Activated CD8-positive, alpha-beta T cell treated with anti-CD3 and anti-CD28 coated beads for 36 hours (primary cell): ENCODE measurements at places on chromosomes 5 and 9.

DNA sequence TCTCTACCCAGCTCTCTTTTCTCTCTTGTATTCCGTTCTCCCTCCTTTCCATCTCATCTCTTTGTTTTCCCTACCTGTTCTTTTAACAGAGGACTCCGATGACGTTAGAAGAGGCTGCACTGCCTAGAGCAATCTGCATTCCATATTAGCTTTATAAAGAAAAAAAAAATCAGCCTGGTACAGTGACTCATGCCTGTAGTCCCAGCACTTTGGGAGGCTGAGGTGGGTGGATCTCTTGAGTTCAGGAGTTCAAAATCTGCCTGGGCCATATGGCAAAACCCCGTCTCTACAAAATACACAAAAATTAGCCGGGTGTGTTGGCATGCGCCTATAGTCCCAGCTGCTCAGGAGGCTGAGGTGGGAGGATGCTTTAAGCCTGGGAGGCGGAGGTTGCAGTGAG lies 49.0 kb downstream of the DAPK1 start:
- no peaks in the 10 kb centered on the region for H3K36me3 ChIP-seq
- no peaks in the 10 kb centered on the region for H3K4me1 ChIP-seq
- H3K4me3 ChIP-seq = no peak overlapping the region

DNA sequence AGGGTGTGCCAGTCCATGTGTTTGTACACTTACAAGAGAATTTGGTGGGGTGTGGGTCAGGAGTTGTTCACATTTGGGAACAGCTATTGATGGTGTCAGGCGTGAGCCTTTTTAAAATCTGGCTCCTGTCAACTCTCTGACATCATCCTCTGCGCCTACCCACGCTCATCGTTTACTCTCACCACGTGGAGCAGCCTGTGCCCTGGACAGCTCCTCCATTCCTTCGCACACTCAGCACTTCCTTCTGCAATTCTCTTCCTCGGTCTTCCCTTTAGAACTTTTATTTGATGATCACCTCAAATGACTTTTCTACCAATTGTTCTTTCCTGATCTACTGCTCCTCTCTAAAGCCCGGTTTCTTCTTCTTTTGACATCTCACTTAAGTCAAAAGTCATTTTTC lies 42.1 kb upstream of the GNAQ start:
- H3K36me3 ChIP-seq = peaks cover 14% of the 10 kb centered on the region
- no peaks in the 10 kb centered on the region for H3K27me3 ChIP-seq
- peak overlapping the region; percentile 93 for H3K27ac ChIP-seq
- H3K4me1 ChIP-seq = peaks cover 43% of the 10 kb centered on the region

DNA sequence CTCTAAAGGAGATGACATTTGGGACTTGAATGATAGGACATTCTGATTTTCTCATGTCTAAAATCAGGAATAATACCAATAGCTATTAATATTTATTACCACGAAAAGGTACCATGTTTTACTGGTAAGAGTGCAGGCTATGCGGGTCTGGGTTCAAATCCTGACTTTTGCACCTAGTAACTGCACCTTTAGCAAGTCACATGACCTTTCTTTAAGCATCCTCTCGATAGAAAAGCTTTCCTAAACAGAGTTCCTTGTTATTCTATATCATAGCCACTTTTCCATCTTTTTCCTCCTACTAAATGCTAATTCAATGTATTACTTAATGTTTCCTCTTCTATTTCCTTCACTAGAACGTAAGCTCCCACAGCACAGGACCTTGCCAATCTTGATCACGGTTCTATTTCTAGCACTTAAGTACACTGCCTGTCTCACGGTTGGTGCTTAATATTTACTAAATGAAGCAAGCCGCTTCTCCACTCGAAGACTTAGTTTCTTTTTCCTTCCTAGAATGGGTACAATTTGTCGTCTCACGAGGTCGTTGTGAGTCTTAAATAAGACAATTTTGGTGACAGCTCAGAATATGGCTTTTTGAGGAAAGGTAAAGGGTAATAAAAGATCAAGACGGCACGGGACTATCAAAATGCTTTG lies 816 bp downstream of the RBM18 start:
- peak overlapping the region; percentile 84 for H3K4me3 ChIP-seq
- peak overlapping the region; percentile 100 for H3K27ac ChIP-seq
- peak; percentile 2 for DNase-seq
- H3K4me1 ChIP-seq = peaks cover 41% of the 10 kb centered on the region
- H3K36me3 ChIP-seq = peaks cover 33% of the 10 kb centered on the region

GRCh38 chr5:143228597-143229293 lies 174.7 kb downstream of the NR3C1 start:
- peak overlapping the region; percentile 92 for H3K27ac ChIP-seq
- H3K36me3 ChIP-seq = peaks cover under 1% of the 10 kb centered on the region
- H3K27me3 ChIP-seq = no peaks in the 10 kb centered on the region
- DNase-seq = peak; percentile 80
- peak overlapping the region; percentile 61 for H3K4me3 ChIP-seq

DNA sequence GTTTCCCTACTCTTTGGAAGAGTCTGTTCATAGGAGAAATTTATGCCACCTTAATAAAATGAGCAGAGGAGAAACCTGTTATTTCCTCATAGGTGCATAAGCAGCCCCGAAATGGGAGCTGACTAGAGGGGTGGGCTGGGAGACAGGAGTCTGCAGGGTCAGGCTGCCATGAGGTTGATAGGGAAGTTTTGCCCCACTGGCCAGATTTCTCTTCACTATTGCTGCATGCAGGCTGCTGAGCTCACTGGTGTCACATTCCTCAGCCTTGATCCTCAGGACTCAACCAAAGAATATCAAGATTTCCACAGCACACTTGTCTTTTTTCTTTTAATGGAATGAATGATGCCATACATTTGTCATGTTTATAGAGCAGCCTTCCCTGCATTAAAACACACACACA lies 60.7 kb downstream of the BHMT start:
- no peak for DNase-seq
- H3K36me3 ChIP-seq = no peaks in the 10 kb centered on the region
- H3K27me3 ChIP-seq = no peaks in the 10 kb centered on the region
- H3K4me1 ChIP-seq = no peaks in the 10 kb centered on the region
- H3K27ac ChIP-seq = no peak overlapping the region

- no peaks in the 10 kb centered on the region for H3K36me3 ChIP-seq
- H3K4me1 ChIP-seq = no peaks in the 10 kb centered on the region
Observed at GRCh38 chr9:121619545-121620324, 31.7 kb upstream of the DAB2IP start.

- no peak overlapping the region for H3K27ac ChIP-seq
- DNase-seq = no peak
- peaks cover 11% of the 10 kb centered on the region for H3K27me3 ChIP-seq
- H3K4me3 ChIP-seq = no peak overlapping the region
- H3K36me3 ChIP-seq = no peaks in the 10 kb centered on the region
Observed at GRCh38 chr5:176829320-176829719, 19.0 kb downstream of the UNC5A start.

- DNase-seq = peak; percentile 13
- H3K36me3 ChIP-seq = peaks cover 2% of the 10 kb centered on the region
- H3K27ac ChIP-seq = no peak overlapping the region
- H3K4me1 ChIP-seq = peaks cover 50% of the 10 kb centered on the region
Observed at GRCh38 chr9:112176524-112176923, 1.4 kb upstream of the SUSD1 start.

GRCh38 chr5:21806943-21807342 lies 1046.2 kb downstream of the CDH12 start:
- no peaks in the 10 kb centered on the region for H3K27me3 ChIP-seq
- H3K36me3 ChIP-seq = no peaks in the 10 kb centered on the region
- no peak for DNase-seq
- no peak overlapping the region for H3K4me3 ChIP-seq
- H3K4me1 ChIP-seq = no peaks in the 10 kb centered on the region

GRCh38 chr5:122129306-122129705 lies at the start of gene ZNF474:
TSS of gene ZNF474 (plus strand) at chr5:122129546. CDS start at chr5:122151991, 22,445 bp downstream.
- no peaks in the 10 kb centered on the region for H3K4me1 ChIP-seq
- no peak within 1 kb of the TSS for H3K4me3 ChIP-seq
- no peaks in the 10 kb centered on the region for H3K36me3 ChIP-seq
- no peak within 1 kb of the TSS for H3K27ac ChIP-seq
- no peak for DNase-seq
- no peaks in the 10 kb centered on the region for H3K27me3 ChIP-seq

GRCh38 chr9:97531888-97532376 lies 30.5 kb downstream of the TMOD1 start:
- H3K4me1 ChIP-seq = peaks cover 5% of the 10 kb centered on the region
- no peak overlapping the region for H3K27ac ChIP-seq
- H3K27me3 ChIP-seq = peaks cover 2% of the 10 kb centered on the region
- no peak for DNase-seq
- no peak overlapping the region for H3K4me3 ChIP-seq
- no peaks in the 10 kb centered on the region for H3K36me3 ChIP-seq

DNA sequence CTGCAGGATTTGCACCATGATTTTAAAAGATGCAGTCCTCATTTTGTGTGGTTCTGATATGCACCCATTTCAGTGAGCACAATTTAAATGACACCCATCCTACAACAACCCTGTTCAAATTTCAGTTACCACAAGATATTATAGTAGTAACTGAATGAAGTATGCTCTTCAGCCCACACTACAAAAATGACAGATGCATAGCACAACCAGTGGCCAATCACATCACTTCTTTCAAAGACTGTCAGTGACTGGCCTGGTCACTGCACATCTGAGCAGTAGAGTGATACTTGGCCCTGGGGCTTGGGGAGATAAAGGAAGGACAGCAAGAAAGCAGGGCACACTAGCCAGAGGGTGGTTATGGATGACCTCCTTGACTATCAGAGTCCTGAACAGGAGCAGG lies 19.8 kb upstream of the IFNK start:
- no peak for DNase-seq
- no peak overlapping the region for H3K4me3 ChIP-seq
- peaks cover 4% of the 10 kb centered on the region for H3K36me3 ChIP-seq

DNA sequence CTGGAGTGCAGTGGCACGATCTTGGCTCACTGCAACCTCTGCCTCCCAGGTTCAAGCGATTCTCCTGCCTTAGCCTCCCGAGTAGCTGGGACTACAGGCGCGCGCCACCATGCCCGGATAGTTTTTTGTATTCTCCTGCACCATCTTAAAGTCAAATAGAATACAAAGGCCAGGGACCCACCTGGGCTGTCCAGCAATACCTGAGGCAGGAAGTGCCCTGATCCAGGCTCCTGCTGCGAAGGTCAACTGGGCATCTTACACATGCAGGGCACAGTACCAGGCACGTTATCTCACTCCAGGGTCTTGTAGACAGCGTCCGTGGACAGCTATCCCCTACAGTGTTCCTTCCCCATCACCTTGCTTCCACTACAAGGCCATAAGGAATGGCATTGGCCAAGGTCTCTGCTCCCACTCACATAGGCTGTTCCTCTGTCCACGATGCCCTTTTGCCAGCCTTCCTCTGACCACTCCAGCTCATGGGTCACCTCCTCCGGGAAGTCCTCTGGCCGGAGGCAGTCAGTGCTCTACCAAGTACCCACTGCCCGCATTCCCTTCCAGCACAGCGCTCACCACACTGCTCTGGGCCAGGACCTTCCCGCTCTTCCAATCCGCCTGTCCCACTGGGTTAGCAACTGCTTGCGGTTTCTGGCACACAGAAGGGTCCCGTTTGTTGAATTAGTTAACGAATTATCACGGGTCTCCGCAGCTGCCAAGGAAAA lies 978 bp downstream of the P4HA2 start:
- peaks cover 27% of the 10 kb centered on the region for H3K27me3 ChIP-seq
- H3K4me1 ChIP-seq = peaks cover 10% of the 10 kb centered on the region
- H3K36me3 ChIP-seq = no peaks in the 10 kb centered on the region
- no peak for DNase-seq

- H3K27me3 ChIP-seq = no peaks in the 10 kb centered on the region
- H3K36me3 ChIP-seq = no peaks in the 10 kb centered on the region
- no peak overlapping the region for H3K27ac ChIP-seq
- DNase-seq = no peak
Observed at GRCh38 chr9:103530934-103531333, 535.8 kb downstream of the CYLC2 start.

GRCh38 chr5:159975462-159976019 lies 33.4 kb upstream of the TTC1 start:
- DNase-seq = no peak
- H3K4me3 ChIP-seq = no peak overlapping the region
- peaks cover 46% of the 10 kb centered on the region for H3K27me3 ChIP-seq
- peaks cover 11% of the 10 kb centered on the region for H3K4me1 ChIP-seq

DNA sequence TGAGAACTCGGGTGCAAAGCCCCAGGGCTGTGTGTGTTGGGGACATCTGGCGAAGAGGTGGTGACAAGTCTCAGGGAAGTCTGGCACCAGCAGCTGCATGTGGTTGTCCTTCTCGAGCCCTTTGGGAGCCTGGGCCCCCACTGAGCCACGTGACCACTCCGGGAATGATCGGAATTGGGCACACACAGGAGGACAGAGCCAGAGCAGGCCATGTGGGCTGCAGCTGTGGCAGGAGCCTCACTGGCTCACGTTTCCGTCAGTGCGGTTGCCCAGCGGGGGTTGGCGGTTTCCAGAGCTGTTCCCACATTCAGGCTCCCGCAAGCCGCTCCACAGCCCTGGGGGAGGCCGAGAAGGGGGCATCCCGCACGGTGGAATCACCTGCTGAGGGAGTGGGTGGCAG lies 6.8 kb upstream of the CEL start:
- peaks cover 39% of the 10 kb centered on the region for H3K4me1 ChIP-seq
- no peaks in the 10 kb centered on the region for H3K27me3 ChIP-seq
- H3K36me3 ChIP-seq = peaks cover 42% of the 10 kb centered on the region
- H3K4me3 ChIP-seq = no peak overlapping the region
- DNase-seq = no peak

- H3K4me3 ChIP-seq = no peak overlapping the region
- H3K27me3 ChIP-seq = peaks cover 1% of the 10 kb centered on the region
- no peak for DNase-seq
- H3K36me3 ChIP-seq = no peaks in the 10 kb centered on the region
- H3K27ac ChIP-seq = no peak overlapping the region
Observed at GRCh38 chr9:16150501-16150900, 597.7 kb downstream of the CCDC171 start.

DNA sequence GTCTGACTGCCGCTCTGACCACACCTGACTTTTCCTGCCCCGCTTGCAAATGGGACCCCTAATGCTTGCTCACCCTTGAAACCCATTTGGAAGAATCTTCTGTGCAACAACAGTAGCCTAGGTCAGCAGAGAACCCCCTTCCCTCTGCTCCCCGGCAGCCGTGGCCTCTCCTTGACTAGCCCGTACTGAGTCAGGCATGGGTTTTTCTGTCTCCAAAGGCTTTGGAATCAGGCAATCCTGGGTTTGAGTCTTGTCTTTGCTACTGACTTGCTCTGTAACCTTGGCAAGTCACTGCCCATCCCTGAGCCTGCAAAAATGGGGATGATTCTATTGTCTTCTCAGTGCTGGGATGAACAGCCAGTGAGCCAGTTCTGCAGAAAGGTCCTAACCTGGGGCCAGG lies 135.4 kb downstream of the RGS3 start:
- peaks cover 19% of the 10 kb centered on the region for H3K36me3 ChIP-seq
- no peak for DNase-seq
- H3K4me1 ChIP-seq = peaks cover 14% of the 10 kb centered on the region
- no peaks in the 10 kb centered on the region for H3K27me3 ChIP-seq
- H3K4me3 ChIP-seq = no peak overlapping the region

- no peak for DNase-seq
- H3K4me3 ChIP-seq = no peak overlapping the region
- H3K27ac ChIP-seq = no peak overlapping the region
- peaks cover 4% of the 10 kb centered on the region for H3K27me3 ChIP-seq
- no peaks in the 10 kb centered on the region for H3K36me3 ChIP-seq
- H3K4me1 ChIP-seq = no peaks in the 10 kb centered on the region
Observed at GRCh38 chr9:68859347-68859746, 154.3 kb downstream of the PIP5K1B start.

GRCh38 chr9:122923947-122924346 lies 7.4 kb downstream of the ZBTB26 start:
- H3K4me3 ChIP-seq = no peak overlapping the region
- H3K36me3 ChIP-seq = peaks cover 3% of the 10 kb centered on the region
- H3K4me1 ChIP-seq = peaks cover 3% of the 10 kb centered on the region
- H3K27me3 ChIP-seq = no peaks in the 10 kb centered on the region
- no peak overlapping the region for H3K27ac ChIP-seq
